IMR-90 (cell line): ENCODE measurements at places on chromosomes 11 and 22. TPM values are rescaled to one million over a fixed set of nuclear protein-coding genes. Genes with fewer than 3 reads are reported as not detected.

HIPK3 gene
- 100.0 and 103 TPM in 2 replicates for total RNA-seq

DNA sequence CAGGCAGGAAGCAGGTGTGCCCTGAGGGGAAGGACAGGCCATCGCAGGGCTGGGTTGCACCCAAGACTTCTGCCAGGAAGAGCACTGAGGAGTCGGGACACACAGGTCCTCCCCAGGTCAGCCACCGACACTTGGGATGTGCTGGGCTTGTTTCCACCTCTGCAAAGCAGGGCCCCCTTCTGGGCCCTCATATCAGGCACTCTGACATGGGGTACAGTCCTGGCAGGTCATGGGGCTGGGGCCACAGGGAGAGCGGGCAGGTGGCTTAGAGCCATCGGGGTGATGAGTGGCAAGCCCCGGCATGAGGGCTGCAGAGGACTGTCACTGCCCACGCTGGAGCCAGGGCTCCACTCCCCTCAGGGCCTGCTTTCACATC is 7.9 kb upstream of the ADORA2A start:
- no peak for DNase-seq

NTM gene
- 17.8 and 19.5 TPM in 2 replicates for total RNA-seq

- no peak for DNase-seq
These were observed 9.5 kb downstream of the SDF2L1 start for GRCh38 chr22:21651521-21652009.

- DNase-seq, result no peak
These were observed 29.8 kb downstream of the CABIN1 start for GRCh38 chr22:24040946-24041345.

DNAJB13 gene
- 0.18 and 0.28 TPM in 2 replicates for total RNA-seq

DNA sequence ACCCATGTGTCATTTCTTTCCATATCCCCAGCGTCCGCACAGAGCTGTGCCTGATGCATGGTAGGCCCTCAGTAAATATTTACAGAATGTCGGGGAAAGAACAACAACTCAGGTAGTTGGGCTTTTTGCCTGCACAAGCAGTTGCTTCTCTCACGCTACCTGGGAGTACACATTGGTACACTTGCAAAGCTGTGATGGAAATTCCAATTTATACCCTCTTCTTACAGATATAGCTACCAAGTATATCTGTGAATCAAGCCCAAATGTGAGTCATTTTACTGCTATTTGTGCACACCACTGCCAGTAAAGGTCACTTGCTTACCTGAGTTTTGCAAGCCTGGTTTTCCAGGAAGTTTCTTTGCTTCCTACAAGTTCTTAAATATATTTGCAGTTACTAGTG is 333.0 kb upstream of the NARS2 start:
- peak; percentile 5 for DNase-seq

CFAP300 gene
- 0.90 and 1.9 TPM in 2 replicates for total RNA-seq

DNA sequence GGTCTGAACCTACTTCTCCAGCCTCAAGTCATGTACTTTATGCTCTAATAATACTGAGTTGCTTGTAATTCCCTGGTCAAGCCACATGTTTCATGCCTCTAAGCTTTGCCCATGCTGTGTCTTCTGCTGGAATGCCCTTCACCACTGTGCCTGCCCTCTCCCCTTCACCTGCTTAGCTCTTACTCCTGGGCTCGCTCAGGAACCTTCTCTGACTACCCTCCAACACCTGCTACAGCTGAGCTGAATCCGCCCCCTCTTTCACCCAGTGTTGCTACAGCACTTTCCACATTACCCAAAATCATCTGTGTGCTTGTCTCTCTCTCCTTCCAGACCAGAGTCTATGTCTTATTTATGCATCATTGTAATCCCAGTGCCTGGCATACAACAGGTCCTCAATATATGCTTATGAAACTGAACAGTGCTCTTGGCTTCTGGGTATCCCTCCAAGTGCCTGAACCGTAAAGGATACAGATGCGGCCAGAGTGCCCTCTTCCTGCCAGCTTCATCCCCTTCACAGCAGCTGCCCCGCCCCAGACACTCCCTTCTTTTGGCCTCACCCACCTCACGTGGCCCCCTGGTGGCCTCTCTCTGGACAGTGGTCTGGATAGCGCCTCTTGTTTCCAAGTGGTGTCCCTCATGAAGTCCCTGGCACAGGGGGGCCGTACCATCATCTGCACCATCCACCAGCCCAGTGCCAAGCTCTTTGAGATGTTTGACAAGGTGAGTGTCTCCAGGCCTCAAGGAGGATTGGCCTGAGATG is 7.1 kb downstream of the ABCG4 start:
- no peak for DNase-seq

DNA sequence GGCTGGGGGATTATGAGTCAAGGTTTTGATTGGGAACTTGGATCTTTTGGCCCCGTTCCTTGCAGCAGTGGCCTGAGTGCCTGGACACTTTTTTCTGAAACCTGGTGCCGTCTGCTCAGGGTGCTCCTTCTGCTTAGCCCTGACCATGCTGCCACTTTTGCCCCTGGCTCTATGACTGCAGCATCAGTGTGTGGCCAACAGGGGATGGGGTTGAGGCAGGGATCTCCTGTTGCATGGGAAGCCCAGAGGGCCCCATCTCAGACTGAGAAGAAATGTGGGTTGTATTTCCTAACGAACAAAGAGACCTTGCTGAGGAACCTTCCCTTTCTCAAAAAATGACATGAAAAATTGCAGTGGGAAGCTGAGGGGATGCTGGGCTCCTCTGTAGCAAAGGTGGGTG is 18.7 kb downstream of the POU2F3 start:
- DNase-seq, result no peak

GRCh38 chr22:30731658-30732057 is 37.0 kb downstream of the OSBP2 start:
- DNase-seq, result no peak

GRCh38 chr11:95500466-95500865 is 269.5 kb upstream of the SESN3 start:
- no peak for DNase-seq

GRCh38 chr11:118200901-118201680 is 23.7 kb downstream of the JAML start:
- DNase-seq, result no peak

- DNase-seq, result no peak
These were observed 241.3 kb upstream of the LARGE1 start for GRCh38 chr22:34161431-34162123.

DNA sequence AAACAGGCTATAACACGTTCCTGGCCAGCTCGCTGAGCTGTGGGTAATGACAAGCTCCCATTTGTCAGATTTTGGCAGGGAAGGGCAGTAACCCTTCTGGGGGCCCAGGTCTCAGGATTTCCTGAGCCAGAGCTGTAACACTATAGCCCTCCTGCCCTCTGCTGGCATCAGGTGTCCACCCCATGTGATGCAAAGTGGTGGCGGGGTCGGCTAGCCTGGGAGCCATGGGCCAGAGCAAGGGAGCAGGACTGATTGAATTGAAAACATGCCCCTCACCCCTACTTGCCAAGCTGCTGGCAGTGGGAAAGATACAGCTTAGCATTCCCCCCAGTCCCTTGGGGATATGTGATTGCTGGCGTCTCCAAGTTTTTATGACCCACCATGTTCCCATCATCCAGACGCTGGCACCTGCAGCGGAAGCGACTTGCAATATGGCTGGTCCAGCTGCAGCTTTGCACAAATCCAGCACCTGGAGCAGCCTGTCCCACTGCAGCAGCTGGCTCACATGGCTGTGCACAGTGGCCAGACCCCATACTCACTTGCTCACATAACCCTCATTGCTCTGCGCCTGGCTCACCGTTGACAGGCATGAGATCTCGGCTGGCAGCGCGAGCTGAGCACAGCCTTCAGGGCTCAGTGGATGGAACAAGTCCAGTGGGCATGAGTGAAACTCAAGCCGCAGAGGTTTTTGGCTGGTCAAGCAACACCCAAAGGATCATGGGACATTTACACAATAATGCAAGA is 1147.8 kb downstream of the JRKL start:
- DNase-seq, result no peak

ASPHD2 gene
- total RNA-seq, result 1.1 and 1.3 TPM in 2 replicates
